Anterior cingulate cortex (tissue), 58 donors: ENCODE measurements at places on chromosomes 16 and 17.

GRCh38 chr16:79417601-79418008 is 182.9 kb downstream of the MAF start:
- DNase-seq: no peak

GRCh38 chr16:75111961-75112733 is 4.4 kb downstream of the LDHD start:
- DNase-seq: no peak

GRCh38 chr16:27646806-27647205 is 96.9 kb downstream of the KATNIP start:
- DNase-seq: no peak

DNA sequence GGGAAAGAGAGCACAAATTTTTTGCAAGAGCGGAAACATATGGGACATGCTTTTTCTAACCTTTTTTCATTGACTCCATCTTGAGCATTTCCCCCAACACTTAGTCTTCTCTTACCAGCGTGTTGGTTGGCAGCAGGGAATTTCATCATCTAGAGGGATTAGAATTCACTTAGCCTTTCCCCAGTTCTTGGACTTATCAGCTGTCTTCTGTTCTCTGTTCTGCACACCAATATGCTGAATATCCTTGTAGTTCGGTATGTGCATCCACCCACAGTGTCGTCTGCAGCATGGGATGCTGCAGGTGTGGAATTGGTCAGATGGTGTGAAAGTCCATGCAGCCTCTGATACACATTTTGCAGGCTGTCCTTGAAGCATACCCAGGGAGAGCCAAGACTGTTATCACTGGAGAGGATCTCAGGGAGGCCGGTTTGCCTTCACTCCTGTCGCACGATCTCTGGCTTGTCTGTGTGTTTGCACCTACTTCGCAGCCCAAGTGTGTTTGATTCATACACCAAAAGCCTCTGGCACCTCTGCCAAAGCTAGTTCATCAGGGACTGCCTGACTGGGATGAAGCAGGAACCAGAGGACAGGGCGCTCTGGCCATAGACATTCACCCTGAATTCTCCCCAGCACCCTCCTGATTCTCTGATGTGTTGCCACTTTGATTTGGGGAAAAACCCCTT is 93.3 kb downstream of the SOCS1 start:
- no peak for DNase-seq

DNA sequence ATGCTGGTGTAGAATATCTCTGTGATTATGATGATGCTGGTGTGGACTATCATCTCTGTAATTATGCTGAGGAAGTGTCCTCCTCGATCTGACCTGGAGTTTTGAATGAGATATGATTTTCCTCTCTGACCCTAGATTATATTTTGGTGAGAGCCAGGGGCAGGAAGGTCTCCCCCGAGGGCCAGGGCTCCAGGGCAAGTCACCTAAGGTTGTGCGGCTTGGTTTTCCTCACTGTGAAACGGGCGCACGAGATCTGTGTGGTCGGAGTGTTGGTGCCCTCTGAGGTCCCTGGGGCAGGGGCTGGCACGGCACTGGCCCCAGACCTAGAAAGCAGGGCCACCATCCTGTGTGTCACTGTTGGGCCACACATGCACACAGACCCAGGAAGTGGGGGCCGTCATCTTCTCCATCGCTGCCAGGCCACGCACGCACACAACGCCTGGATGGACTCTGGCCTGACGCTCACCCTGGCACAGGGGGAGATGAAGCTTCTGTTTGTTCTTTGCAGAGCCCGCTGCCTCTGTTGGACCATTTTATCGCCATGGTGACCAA is 67.7 kb upstream of the ZNF469 start:
- no peak for DNase-seq

- DNase-seq: no peak
These were observed 232.8 kb downstream of the SEC14L1 start for GRCh38 chr17:77373299-77374169.
